ENCODE measurements at places on chromosomes 1 and 21.

GRCh38 chr21:14968029-14968428, 96.8 kb downstream of the NRIP1 start:
- DNase-seq = no peak

GRCh38 chr1:180994262-180994661, 28.4 kb downstream of the STX6 start:
- no peak for DNase-seq

- no peak for DNase-seq
Observed at GRCh38 chr1:10106241-10106640, 73.5 kb downstream of the UBE4B start.

GRCh38 chr1:177206831-177207355, 36.1 kb downstream of the BRINP2 start:
- DNase-seq = no peak

GRCh38 chr1:53862507-53862906, 24.4 kb upstream of the NDC1 start:
- DNase-seq = no peak

DNA sequence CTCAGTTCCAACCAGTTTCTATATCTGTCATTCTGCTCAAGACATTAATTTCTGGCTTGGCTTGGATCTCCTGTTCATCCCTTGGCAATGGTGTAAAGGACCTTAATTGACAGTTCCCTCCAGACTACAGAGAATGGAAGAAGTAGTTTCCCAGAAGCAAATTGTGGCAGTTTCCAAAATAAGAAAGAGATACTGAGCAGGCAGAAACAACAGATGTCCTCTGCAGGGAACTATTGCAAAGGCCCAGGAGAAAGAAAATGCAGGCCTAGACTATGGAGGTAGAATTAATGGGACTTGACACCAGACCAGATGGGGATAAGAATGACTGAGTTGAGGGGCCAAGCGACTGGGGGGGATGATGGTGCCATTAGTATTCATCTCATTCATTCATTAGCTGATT, 6.1 kb upstream of the AK2 start:
- no peak for DNase-seq

- no peak for DNase-seq
Observed at GRCh38 chr1:47752559-47752958, 244.6 kb downstream of the TRABD2B start.

DNA sequence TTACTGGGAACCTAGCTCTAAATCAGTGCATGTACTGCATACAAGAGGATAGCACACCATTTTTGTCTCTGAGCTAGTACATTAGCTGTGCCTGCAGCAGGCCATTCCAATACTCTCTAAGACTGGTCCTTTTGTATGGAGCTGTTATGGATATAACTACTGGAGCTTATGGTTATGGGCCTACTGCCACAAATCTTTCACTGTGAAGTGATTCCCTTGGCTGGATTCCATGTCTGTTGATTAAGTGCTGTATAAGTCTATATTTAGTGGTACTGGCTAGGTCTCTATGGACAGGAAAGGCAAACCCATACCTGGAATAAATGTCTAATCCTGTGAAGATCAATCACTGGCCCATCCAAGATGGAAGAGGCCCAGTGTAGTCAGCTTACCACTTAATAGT, 12.0 kb downstream of the ZFYVE9 start:
- no peak for DNase-seq

GRCh38 chr1:115685029-115685705, 43.4 kb downstream of the VANGL1 start:
- DNase-seq = no peak

DNA sequence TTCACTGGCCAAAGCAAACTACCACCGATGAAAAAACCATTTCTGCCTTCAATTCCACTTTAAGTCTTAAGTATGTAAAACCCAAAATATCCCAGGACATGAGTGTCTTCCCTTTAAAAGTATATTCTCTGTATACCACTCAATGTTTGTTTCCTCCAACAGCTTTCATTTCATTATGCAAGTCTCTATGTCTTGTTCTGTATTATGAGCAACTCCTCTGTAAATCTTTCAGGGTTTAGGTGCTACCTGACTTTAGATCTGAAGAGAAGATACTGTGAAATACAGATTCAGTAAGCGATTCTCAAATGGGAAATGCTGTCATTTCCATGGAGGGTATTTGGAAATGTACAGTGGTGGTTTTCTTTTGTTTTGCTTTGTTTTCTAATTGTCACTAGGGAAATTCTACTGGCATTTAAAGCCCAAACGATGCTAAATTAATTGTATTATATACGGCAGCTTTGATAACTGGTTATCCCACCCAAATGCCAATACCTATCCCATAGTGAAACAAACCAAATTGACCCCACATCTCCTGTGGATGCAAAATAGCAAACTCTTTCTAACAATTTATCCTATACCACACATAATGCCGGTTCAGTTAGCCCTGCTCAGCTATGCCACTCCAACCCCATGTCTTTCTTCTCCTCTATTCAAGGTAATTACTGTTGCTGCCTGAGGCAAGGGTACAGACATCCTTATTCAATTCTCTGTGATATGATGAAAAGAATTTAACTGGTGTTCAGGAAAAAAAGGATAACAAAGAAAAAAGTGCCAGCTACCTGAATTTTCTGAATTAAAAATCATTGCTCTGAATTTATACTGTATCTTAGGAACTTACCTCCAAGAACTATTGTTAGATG, 182.8 kb downstream of the EIF4G3 start:
- no peak for DNase-seq

DNA sequence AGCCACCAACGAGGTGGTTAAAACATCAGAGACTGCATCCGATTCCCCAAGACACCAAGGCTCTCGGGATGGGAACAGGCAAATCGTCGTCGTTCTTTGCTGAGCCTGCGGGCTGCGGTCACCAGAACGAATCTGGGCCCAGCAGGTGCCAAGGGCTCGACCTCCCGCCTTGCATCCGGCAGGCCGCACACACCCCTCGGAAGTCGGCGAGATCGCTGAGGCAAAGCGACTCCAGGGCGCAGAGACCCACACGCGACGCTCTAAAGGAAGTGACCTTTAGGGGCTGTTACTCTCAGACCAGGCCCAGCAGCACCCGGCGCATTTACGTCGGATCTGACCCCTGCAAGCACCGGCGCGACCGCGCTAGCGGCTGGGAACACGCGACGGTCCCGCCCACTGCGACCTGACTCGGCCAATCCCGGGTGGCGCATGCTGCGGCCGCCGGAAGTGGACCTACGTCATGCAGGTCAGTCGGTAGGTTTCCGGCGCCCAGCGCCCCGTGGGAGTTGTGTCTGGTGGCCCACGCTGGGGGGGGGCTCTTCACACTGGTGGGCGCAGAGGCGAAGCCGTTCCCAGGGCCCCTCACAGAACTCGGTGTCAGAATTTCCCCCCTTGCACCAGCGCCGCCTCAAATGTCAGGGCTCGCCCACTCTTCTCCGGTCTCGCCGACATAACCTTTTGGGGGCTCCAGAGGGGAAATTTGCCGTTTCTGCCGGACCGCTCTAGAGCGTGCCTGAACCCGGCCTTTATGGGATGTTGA, 7.5 kb upstream of the PARK7 start:
- peak; percentile 87 for DNase-seq

DNA sequence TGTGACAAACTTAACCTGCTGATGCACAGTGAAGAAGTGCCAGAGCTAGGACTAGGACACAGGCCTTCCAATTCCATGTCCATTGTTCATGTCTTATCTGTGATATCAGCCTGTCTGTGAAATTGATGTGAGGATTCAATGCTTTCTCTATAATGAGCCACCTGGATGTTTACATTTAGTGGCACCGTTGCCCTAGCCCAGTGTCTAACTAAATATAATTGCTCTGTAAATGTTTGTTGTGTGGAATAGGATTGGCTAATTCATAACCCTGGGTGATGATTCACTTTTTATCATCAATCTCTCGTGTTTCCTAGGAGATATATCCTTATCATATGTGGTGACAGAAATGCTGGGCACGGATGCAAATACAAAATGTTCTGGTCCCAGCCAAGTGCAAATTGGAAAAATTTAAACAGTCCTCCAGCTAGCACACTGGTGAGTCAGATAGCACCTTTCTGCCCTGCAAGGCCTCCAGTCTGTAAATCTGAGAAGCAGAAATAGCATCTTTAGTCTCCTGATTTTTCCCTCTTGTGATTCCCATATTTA, 46.9 kb upstream of the GNG12 start:
- DNase-seq = no peak

GRCh38 chr1:160646180-160646579, 664 bp downstream of the SLAMF1 start:
- DNase-seq = no peak

- DNase-seq = no peak
Observed at GRCh38 chr1:85180869-85181268, 19.9 kb downstream of the SYDE2 start.
